Kidney tubule cell (primary cell): ENCODE measurements at places on chromosomes 4 and X.

DNA sequence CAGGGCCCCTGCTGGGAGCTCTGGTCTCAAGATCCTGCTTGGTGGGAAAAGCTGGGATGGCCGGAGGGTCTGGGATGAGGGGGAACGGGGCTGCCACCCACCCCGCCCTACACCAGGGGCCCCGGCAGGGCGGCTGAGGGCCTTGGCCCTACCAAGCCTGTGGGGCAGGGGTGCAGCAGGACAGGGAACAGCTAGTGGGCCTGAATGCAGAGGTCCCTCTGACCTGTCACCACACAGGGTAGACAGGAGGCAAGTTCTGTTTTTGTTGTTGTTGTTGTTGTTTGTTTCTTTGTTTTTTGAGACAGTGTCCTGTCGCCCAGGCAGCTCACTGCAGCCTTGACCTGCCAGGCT is 332 bp upstream of the RENBP start:
- no peak for DNase-seq

- DNase-seq: no peak
Observed at GRCh38 chrX:101999644-102000539, 68.1 kb upstream of the ZMAT1 start.

DNA sequence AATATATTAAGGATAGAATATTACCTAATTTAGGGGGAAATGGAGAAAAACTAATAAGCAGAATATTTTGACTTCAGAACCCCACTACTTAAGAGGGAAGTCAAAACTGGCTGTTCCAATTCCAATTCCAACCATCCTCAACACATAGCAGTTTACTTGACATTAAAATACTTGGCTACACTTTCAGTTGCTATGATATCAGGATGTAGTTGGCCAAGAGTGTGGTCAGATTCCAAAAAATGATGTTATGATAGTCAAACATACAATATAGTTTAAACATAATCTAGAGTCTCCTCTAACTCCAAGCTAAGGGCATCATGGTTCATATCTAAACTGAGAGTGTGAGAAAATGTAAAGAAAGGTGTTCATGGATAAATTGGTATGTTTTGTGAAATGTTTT is 16.5 kb upstream of the SMIM14 start:
- DNase-seq: no peak

DNA sequence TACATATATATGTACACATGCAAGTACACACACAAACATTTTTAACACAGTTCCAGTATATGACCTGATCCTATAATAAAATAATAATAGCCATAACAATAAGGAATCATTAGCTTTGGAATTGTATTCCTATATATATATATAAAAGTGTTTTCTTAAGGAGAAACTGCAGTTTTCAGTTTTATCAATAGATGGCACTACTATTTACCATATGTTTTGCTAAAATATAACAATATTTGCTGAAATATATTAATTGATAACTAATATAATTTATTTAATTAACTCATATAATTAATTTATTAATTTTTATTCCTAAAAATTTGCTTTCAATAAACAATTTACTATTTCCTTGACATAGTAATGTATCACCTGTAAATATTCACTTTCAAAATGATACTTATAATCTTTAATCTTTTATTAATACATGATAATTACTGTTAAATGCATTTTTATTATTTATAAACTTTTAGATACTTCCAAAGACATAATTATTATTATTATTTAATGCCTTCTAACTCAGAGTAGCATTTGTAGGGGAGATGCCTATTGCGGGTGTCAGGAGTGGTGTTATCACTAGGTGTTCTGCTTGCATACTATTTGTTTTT is 599.5 kb downstream of the FSTL5 start:
- peak; percentile 8 for DNase-seq

- no peak for DNase-seq
Observed at GRCh38 chrX:150702966-150703694, 9.9 kb downstream of the MTMR1 start.

- no peak for DNase-seq
Observed at GRCh38 chr4:76979236-76979635, 29.7 kb downstream of the SEPTIN11 start.
